ENCODE measurements at places on chromosomes 11 and 22. TPM values are rescaled to one million over a fixed set of nuclear protein-coding genes. Genes with fewer than 3 reads are reported as not detected.

Gene CHORDC1
- 95.6 TPM for total RNA-seq

Gene DERL3
- not detected for total RNA-seq

GRCh38 chr22:45413368-45414211 is at the start of the genes RIBC2 and SMC1B:
Gene RIBC2 (plus strand): TSS chr22:45413693. CDS start chr22:45413887, 194 bp downstream.
Gene SMC1B (minus strand): TSS chr22:45413599. CDS start chr22:45413567, 32 bp downstream.
- DNase-seq = peak; percentile 87
- H3K36me3 ChIP-seq = no peaks in the 10 kb centered on the region
- peak within 1 kb of the TSS; percentile 56 for H3K4me3 ChIP-seq
- H3K4me1 ChIP-seq = peaks cover 14% of the 10 kb centered on the region
- peak within 1 kb of the TSS; percentile 58 for H3K27ac ChIP-seq

GRCh38 chr22:49255741-49256318 is 571.8 kb downstream of the BRD1 start:
- peaks cover 24% of the 10 kb centered on the region for H3K27me3 ChIP-seq
- peaks cover 9% of the 10 kb centered on the region for H3K4me1 ChIP-seq
- H3K36me3 ChIP-seq = no peaks in the 10 kb centered on the region
- H3K27ac ChIP-seq = no peak overlapping the region
- H3K4me3 ChIP-seq = no peak overlapping the region

- no peak overlapping the region for H3K27ac ChIP-seq
- peaks cover 7% of the 10 kb centered on the region for H3K36me3 ChIP-seq
- no peaks in the 10 kb centered on the region for H3K27me3 ChIP-seq
- no peak overlapping the region for H3K4me3 ChIP-seq
These were observed 11.4 kb downstream of the PRR14L start for GRCh38 chr22:31738566-31738965.

DNA sequence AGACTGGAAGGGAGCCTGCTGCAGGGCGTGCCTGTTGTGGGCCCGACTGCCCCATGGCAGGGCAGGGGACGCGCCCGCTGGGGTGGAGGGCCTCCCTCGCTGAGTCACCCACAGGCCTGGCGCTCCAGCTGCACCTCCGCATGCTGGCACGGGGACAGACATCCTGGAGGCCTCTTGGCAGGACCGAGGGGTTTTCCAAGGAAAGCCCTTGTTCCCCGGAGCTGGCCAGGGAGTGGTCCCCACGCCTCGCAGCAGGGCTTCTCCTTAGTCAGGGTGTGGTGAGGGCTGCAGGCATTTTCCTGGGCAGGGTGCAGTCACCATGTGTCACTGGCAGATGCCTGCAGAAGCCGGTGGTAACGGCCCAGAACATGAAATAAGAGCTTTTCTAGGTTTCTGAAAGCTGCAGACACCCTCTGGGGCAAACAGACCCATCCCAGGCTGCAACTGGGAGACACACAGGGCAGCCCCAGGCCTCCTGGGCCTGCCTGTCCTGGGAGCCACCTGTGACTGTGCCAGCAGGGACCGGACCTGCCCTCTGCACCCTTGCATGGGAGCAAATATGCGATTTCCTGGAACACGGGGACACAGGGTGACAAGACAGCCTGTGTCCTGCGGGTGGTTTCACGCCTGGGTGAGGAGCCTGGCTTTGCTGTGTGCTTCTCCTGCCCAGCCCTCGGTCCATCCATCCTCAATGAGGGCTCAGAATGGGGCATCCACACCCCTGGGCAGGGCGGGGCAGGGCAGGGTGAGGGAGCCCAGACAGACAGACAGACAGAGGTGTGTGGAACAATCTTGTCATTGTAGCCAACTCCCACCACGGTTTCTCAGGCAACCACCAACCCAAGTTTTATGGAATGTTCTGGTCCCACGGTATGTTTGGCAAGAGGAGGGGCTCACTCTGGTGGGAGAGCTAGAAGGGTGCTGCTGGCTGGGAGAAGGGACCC is 43.2 kb upstream of the FADD start:
- peak; percentile 77 for DNase-seq
- peak overlapping the region; percentile 70 for H3K27ac ChIP-seq
- H3K36me3 ChIP-seq = no peaks in the 10 kb centered on the region
- peaks cover 32% of the 10 kb centered on the region for H3K4me1 ChIP-seq
